Stimulated activated CD4-positive, alpha-beta T cell treated with anti-CD3 and anti-CD28 coated beads, Interleukin-15, amount 100 ng/mL, for 1 hour (primary cell): ENCODE measurements at places on chromosomes 13 and 19.

GRCh38 chr13:44648392-44649103 lies 72.4 kb upstream of the TSC22D1 start:
- DNase-seq = no peak

DNA sequence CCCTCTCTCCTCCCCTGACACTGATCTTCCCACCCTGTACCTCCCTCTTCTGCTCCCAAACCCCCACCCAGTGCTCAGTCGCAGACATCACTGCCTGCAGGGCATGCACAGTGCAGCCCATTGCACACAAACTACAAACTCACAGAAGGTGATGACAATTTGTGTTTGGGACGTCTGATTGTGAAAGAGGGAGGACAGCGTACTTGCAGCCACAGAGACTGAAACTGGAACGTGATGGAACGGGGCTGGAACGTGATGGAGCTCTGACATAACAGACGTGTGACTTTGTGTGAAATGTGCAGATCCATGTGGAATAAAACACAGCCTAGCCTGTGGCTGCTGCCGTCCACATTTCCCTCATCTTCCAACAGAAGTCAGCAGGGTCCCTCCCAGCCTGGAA lies 57.3 kb upstream of the CEACAM8 start:
- DNase-seq = no peak

DNA sequence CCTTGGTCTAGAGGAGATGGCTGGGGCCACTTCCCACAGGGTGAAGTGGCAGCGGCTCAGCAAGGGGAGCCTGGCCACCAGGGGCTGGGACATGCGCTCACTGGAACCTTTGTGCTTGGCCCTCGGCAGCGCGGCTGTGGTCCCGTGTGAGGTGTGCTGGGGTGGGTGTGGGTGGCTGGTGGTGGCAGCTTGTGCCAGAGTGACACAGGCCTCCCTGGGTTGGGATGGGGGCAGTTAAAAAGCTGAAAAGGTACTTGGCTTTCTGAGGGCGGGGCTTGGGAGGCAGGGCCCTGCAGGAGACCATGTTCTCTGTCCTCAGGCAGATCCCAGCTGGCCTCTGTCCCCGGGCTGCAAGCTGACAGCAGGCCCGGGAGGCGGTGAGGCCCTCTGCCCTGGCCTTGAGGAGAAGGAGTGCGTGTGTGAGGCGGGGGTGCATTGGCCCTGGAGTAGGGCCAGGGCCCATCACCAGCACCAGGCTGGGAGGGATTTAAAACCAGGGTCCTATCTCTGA lies 17.3 kb downstream of the MPND start:
- DNase-seq = no peak

DNA sequence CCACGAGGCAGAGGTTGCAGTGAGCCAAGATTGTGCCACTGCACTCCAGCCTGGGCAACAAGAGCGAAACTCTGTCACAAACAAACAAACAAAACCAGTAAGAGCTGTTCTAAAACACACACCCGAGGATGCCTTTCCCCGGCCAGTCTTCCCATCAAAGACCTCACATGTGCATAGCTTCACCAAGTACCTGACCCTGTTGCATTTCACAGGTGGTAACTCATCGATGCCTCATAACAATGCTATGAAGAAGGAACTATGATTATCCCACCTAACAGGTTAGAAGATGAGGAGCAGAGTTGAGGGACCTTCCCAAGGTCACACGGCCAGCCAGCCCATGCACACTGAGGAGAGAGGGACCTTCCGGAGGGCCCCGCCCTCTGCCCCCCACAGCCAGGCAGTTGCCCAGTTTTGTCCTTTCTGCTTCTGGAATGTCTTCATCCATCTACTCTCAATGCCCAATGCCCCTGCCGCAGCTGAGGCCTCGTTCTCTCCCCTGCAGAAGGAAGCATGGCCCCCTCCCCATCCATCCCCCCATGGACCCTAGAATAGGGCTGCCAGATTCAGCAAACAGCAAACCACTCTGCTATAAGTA lies 16.8 kb upstream of the LENG8 start:
- DNase-seq = no peak

GRCh38 chr19:3613818-3614661 lies 7.4 kb upstream of the TBXA2R start:
- no peak for DNase-seq

DNA sequence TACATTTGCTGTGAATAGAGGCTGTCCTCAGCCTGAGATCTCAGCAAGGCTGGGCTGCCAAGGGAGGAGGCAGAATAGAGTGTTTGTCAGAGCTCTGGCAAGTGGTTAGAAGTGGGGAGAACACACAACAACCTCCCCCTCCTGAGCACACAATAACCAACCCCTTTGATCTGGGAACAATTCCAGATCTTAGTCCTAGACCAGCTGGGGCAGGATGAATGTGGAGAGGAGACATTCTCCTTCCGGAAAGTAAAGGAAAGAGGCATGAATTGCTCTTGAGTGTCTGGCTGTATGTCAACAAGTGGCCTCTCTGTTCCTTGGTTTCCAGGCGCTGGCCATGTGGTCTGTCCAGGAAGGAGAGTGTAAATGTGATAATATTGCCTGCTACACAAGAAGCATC lies 114.9 kb upstream of the TMTC4 start:
- no peak for DNase-seq

DNA sequence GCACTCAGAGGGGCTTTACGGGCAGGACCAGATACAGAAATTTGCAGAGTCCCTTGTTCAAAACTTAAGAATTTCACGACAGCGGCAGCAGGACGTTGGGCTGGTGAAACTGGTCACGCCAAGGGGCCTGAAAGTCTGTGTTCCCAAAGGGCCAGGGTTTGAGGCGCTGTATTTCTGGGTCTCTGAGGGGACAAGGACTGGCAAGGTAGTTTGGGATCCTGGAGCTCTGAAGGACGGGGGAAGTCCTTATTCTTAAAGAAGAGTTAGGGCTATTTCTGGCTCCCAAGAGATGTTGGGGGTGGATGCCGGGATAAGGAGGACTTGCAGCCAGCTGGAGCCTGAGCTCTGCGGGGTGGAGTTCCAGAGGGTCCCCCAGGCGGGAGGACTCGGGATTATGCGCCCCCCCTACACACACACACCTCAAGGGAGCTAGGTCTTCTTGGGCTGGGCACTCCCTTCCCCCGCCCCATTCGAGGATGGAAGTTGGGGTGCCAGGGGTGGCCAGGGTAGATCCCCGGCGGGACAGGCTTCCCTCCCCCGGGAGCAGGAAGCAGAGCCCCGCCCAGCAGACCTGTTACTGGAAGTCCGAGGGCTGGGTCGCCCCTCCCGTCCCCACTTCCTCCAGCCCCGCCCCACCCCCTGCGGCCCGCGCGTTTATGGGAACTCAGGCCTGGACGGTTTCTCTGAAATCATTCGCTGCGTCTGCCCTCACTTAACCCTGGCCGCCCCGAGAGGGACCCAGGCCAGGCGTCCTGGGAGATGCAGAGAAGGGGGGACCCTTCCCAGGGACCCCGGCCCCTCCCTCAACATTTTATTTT lies 5.6 kb downstream of the BCL3 start:
- DNase-seq = peak; percentile 56

GRCh38 chr19:13082192-13083007 lies 20.3 kb downstream of the LYL1 start:
- no peak for DNase-seq

DNA sequence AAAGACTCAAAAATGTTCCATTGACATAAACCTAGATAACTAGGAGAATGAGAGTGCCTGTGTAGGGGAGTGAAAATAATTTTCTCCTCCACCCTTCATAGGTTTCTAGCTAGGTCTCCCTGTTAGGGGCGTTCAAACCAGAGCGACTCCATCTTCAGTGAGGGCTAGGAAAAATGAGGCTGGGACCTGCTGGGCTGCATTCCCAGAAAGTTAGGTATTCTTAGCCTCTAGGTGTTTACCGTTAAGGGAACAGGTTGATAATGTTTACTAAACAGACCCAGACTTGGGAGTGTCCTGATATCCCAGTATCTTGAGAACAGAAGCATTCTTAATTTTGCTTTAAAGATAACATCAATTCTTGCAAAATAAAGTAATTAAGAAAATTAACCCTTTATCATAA lies 20.1 kb downstream of the PABPC3 start:
- DNase-seq = no peak

DNA sequence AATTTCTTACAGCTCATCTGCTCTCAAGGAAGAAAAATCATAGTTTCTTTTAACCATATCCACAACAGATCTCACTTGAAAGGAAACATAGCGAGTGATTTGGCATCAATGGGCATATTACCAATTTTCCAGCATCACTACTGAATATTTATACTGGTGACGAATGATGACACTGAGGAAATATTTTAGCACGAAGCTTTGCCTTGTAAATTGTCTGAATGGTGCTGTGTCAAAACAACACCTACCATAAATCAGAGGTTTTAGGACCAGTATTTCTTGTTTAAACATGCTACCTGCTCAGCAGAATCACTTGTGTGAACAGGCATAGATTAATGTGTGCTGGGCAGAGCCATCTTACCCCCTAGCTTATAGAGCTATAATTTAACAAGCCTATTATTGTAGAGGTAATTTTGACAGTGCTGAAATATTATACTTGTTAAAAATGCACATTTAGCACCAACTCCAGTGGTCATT lies 146.8 kb downstream of the ABCC4 start:
- DNase-seq = no peak

DNA sequence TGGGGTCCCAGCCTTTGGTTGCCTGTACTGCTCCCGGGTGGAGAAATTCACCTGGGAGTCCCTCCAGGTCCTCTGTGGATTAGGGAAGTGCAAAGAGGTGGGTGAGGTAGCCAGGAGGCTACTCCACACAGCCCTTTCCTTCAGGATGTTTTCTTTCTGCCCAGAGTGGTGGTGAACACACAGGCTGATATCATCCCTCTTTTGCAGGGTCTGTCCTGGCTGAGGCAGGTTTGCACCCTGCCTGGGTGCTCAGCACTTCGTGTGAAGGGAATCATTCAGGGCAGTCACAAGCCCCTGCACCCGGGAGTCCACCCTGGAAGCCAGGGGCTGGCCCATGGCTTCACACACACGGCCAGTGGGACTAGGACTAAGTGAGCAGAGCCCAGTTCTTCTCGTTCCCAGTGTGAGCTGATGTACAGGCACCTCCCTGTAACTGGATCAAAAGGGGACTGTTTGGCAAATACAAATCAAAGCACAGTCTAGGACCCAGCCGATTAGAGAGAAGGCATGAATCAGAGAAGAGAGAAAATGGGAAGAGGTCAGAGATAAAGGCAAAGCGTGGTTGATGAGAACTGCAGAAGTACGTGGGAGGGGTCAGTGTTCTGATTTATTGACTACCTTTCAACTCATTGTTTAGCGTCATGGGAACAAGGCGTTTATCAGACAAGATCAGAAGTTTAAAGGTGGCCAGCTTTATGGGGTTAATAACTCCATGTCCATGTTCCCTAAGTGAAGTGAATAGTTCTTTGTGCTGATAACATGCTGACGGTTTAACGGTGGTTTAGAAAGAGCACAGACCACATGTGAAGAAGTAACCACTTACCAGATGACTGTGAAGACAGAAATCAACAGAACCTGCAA lies 30.4 kb upstream of the SPATA13 start:
- DNase-seq = no peak

DNA sequence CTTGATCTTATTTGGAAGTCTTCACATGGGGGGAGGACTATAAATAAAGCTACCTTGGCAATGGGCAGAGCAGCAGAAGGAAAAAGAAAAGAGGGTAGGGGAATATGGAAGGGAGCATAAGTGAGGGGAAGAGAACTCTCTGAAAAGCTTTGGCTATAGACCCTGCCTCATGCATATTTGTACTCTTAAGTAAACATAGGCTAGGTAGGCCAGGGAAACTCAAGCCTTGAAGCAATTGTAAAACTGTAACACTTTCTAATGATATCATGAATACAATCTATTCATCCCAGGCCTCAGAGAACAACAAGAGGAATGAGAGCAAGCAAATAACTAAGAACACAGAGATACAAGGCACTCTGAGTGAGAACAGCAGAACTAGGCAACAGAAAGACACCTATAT lies 20.4 kb downstream of the MYCBP2 start:
- no peak for DNase-seq

DNA sequence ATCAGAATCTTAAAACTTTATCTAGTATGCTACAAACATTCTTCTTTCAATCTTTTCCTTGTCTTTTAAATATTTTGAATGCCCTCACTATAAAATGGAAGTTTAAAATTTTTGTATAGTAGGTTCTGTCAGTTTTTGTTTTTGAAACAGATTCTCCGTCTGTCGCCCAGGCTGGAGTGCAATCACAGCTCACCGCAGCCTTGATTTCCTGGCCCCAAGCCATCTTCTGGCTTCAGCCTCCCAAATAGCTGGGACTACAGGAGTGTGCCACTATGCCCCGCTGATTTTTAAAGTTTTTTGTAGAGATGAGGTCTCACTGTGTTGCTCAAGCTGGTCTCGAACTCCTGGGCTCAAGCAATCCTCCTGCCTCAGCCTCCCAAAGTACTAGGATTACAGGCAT lies 20.7 kb downstream of the PHF11 start:
- no peak for DNase-seq

- DNase-seq = no peak
Observed at GRCh38 chr19:30519607-30520205, 147.5 kb downstream of the ZNF536 start.

DNA sequence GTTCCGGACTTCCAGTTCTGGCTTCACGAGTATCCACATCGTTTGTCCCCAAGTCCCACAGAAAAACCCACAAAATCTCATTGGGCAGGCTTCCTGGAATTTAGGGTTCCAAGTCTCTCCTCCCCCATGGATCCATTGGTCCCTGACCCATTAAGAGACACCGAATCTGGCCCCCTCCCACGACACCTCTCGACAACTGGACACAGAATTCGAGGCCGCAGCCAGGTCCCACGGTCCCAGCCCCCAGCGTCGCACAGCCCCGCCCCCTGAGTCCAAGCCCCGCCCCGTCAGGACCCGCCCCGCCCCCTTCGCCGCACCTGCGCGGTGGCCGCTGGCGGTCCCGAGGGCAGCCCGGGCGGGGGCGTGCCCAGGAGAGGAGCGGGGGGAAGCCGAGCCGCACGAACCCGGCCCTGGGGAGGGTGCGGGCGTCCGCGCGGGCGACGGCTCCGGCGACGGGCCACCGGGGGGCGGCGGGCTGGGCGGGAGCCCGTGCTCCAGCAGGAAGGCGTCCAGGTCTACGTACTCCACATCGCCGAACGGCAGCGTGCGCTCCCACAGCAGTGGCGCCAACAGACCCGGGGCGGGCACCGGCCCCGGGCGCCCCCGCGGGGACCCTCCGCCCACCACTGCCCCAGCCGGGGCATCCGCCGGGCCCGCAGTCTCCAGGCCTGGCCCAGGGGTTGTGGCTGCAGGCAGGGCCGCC lies 1.8 kb downstream of the DBP start:
- peak; percentile 71 for DNase-seq

DNA sequence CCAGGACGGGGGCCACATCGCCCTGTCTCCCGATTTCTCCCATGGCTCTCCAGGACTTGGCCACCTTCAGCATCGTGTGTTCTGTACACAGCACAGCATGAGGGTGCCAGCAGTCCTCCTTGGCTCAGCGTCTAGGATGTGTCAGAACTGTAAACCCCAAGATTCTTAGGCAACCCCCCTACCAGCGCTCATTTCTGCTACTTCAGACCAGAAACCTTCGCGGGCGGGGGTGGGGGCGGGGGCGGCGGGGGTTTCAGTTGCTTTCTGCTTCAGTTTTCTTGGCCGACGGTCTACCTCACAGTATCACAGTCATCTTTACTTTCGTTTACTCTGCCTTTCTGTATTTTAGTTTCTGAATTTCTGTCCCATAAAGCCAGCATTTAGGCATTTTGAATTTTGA lies 82.4 kb downstream of the GGACT start:
- no peak for DNase-seq
